ENCODE measurements at places on chromosomes 3 and 15.

- DNase-seq: no peak
These were observed 803.5 kb downstream of the PLOD2 start for GRCh38 chr3:145357453-145357852.

- no peak for DNase-seq
These were observed 42.1 kb downstream of the ZBTB38 start for GRCh38 chr3:141410408-141410807.

DNA sequence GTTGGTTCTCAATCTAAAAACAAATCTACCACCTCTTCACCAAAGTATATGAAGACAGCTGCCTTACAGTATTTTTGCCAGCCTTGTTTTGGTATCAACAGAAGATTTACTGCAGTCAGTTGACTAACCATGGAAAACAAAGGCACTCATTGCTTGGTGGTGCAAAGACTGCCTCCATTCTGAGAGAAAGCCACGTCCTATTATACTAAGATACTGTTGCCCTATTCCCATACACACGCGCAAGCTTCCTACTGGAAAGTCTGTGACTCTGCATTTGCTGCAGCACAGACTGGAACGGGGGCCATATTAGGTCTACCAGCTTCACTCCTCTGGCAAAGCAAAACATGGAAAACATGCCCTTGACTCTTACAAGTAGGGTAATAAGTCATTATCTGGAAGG lies 18.0 kb downstream of the MTMR10 start:
- DNase-seq: no peak

- no peak for DNase-seq
These were observed 6.2 kb downstream of the TSC22D2 start for GRCh38 chr3:150414258-150414657.

- DNase-seq: no peak
These were observed 19.6 kb downstream of the PLXND1 start for GRCh38 chr3:129586746-129587430.

- no peak for DNase-seq
These were observed 13.8 kb downstream of the TSPAN3 start for GRCh38 chr15:77057072-77057471.

GRCh38 chr3:13200946-13201345 lies 127.7 kb upstream of the IQSEC1 start:
- DNase-seq: no peak

GRCh38 chr3:177726807-177727206 lies 529.5 kb upstream of the TBL1XR1 start:
- no peak for DNase-seq

DNA sequence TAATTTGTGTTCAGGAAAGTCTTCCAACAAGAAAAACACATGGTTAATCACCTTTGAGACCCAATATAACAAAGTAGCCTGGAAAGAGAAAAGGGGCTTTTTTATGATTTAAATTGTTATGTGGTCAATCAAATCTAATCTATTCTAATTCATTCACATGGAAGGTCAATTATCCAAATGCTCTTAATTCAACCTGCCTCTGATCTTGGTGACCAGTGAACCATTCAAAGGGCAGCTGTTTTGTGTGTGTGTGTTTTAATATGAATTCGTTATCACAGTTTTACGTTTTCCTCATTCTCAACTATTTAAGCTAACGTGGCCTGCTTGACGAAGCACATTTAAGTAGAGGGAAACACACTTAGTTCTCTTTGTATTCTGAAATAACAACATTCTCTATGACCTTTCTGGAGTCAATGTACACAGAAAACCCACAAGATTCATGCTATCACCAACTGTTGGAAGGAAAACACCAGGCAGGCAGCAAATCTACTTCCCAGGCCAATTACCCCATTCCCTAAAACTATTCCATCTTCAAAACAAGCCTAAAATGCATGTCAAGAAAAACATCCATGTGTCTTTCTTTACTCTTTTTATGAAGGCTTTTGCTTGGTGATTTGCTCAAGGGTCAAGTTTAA lies 195.4 kb downstream of the SUCLG2 start:
- no peak for DNase-seq

GRCh38 chr15:90305932-90306331 lies 40.5 kb downstream of the NGRN start:
- no peak for DNase-seq

GRCh38 chr15:47289656-47290055 lies 427.6 kb upstream of the SEMA6D start:
- no peak for DNase-seq

All from NCI-H1417 (cell line).